ENCODE measurements at places on chromosomes 2 and 18. TPM values are rescaled to one million over a fixed set of nuclear protein-coding genes. Genes with fewer than 3 reads are reported as not detected.

Gene LRRC30
- total RNA-seq, result not detected

Gene MYOM1
- 1.6 TPM for total RNA-seq

Gene ERBB4
- not detected for total RNA-seq

Gene SUCLG1
- total RNA-seq, result 68.6 TPM

Gene HEATR5B
- 21.1 TPM for total RNA-seq

Gene SMPD4
- total RNA-seq, result 72.7 TPM

Gene FOXD4L1
- total RNA-seq, result 0.10 TPM

Gene NYAP2
- not detected for total RNA-seq

Gene SPHKAP
- total RNA-seq, result not detected

Gene MARCO
- total RNA-seq, result not detected

Gene SPRED2
- total RNA-seq, result 6.1 TPM

Gene STK17B
- 419 TPM for total RNA-seq

Gene TFPI
- not detected for total RNA-seq

Gene GULP1
- not detected for total RNA-seq

Gene MORN2
- total RNA-seq, result 1.8 TPM

Gene L3MBTL4
- 1.1 TPM for total RNA-seq

Gene SPEG
- 0.39 TPM for total RNA-seq

Gene PLEKHH2
- 0.10 TPM for total RNA-seq

Gene SGPP2
- 14.8 TPM for total RNA-seq

Gene CNRIP1
- not detected for total RNA-seq

Gene COLEC11
- not detected for total RNA-seq

Gene CCDC178
- total RNA-seq, result not detected

Gene SKA1
- 27.0 TPM for total RNA-seq

Gene SDC1
- total RNA-seq, result not detected

Gene CDK5R2
- not detected for total RNA-seq

Gene ATOH8
- total RNA-seq, result 2.1 TPM

Gene SERPINB13
- total RNA-seq, result not detected

Gene ERFE
- not detected for total RNA-seq

Gene ATG16L1
- 57.1 TPM for total RNA-seq

Gene ACTG2
- not detected for total RNA-seq

Gene PARD6G
- not detected for total RNA-seq

Gene STON1
- total RNA-seq, result 1.6 TPM

Gene NTSR2
- total RNA-seq, result not detected

Gene KIAA2012
- total RNA-seq, result not detected

Gene FBXO15
- total RNA-seq, result 0.46 TPM

Gene CAPN14
- total RNA-seq, result 0.68 TPM

Gene NAT8
- total RNA-seq, result not detected

Gene GAREM1
- total RNA-seq, result 0.15 TPM
